ENCODE measurements at places on chromosomes 2 and 18. TPM values are rescaled to one million over a fixed set of nuclear protein-coding genes. Genes with fewer than 3 reads are reported as not detected.

GRCh38 chr18:69233465-69234054 lies 167.1 kb upstream of the DOK6 start:
- no peak for DNase-seq

DNA sequence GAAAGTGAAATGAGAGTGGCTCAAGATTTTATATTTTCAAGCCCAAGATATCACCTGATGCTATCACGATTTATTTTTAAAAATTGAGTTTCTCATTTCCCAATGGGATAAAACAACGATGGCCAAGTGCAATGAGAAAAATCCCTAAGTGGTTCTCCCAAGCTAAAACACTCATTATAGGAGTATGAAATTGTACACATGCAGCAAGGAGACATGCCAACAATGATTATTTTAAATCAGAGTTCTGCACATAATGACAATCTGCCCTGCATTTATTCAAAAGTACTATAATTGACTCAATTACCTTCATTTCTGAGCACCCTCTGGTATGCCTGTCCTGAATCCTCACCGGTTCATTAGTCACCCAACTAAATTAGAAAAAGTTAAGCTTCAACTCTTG lies 12.7 kb downstream of the CYTIP start:
- DNase-seq: no peak

- DNase-seq: peak; percentile 63
Measured at GRCh38 chr2:104849618-104850141, 4.2 kb upstream of the POU3F3 start.

Gene MOGAT1
- total RNA-seq: not detected

Gene MATN3
- total RNA-seq: not detected

All from activated CD4-positive, alpha-beta memory T cell treated with anti-CD3 and anti-CD28 coated beads, Interleukin-2, amount 10 ng/mL, durations not matched to agents 7 days and 5 days (primary cell).